Body of pancreas (tissue), 4 donors: ENCODE measurements at places on chromosomes 12 and 14. TPM values are rescaled to one million over a fixed set of nuclear protein-coding genes. Genes with fewer than 3 reads are reported as not detected.
A peak's percentile ranks its signal among the peaks of the same experiment; 100 is the strongest.

DNA sequence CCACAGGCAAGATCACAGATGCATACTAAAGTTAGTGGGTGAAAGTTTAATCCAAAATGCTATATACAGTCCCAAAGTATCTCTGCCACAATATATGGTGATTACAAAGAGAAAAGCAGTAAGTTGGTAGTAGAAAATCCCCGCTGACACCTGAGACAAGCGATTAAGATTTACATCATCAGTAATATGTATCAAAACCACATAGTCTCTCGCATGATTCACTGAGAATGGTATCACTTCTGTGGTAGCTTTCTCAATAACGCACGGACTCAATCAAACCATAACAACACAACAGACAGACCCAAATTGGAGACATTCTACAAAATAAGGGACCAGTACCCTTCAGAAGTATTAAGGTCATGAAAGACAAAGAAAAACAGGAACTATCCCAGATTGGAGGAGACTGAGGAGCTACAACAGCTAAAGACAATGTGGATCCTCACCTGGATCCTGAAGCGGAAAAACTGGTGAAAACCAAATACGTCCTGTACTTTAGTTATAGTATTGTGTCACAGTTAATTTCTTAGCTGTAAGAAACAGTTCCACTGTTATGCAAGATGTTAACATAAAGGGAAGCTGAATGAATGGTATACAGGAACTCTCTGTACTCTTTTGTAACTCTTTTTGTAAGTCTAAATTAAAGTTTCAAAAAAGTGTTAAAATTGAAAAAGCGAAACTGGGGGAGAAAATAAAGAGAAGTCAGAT is 51.0 kb downstream of the SPTLC2 start:
- DNase-seq: no peak

DNA sequence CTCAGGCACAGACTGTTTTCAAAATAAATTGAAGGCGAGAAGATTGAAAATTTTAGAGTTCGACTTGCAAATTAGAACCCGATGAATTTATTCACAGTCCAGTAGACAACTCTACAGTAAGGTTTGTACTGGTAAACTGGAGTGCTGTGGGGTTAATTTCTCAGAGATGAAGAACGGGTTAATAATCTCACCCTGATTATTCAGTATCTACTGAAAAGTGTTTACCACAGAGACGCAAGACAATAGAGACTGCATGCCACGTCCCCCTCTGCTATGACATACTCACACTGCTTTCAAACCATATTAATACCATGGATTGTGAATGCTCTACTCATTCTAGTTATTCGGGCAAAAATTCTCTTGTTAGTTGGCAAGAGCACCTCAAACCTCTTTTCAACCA is 36.1 kb downstream of the CFL2 start:
- DNase-seq: no peak

Gene COX8C
- not detected for total RNA-seq

- no peak for DNase-seq
These were observed 41.0 kb upstream of the PLEKHG3 start for GRCh38 chr14:64663174-64663573.

- DNase-seq: no peak
These were observed 5.7 kb downstream of the BEGAIN start for GRCh38 chr14:100581228-100582145.

Gene ANKRD33
- not detected for total RNA-seq

GRCh38 chr12:131599190-131600159 is 111.4 kb upstream of the SFSWAP start:
- no peak for DNase-seq

DNA sequence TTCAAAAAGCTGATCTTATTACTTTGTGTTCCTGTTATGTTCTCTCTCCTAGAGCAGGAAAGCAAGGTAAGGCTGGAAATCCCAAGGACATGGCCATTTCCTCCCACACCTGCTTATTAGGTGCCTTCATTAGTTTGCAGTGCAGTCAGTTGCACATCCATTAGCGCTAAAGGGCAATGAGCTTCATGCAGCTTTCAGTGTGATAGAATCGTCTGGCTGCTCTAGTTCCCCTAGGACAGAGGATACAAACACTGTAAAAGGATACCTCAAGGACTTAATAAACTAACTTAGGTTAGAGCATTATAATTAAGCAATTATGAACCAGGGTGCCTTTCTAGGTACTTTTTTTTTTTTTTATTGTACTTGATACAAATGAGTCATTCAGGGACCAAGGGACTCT is 21.1 kb downstream of the TMEM117 start:
- no peak for DNase-seq

GRCh38 chr12:5036031-5036430 is 7.6 kb upstream of the KCNA5 start:
- DNase-seq: no peak

Gene AVPR1A
- 1.8 TPM for total RNA-seq

Gene GPRC5D
- total RNA-seq: not detected

GRCh38 chr14:95211721-95212504 is 54.6 kb upstream of the DICER1 start:
- peak; percentile 67 for DNase-seq

- DNase-seq: no peak
These were observed 98.9 kb downstream of the ACSS3 start for GRCh38 chr12:81176796-81177195.

DNA sequence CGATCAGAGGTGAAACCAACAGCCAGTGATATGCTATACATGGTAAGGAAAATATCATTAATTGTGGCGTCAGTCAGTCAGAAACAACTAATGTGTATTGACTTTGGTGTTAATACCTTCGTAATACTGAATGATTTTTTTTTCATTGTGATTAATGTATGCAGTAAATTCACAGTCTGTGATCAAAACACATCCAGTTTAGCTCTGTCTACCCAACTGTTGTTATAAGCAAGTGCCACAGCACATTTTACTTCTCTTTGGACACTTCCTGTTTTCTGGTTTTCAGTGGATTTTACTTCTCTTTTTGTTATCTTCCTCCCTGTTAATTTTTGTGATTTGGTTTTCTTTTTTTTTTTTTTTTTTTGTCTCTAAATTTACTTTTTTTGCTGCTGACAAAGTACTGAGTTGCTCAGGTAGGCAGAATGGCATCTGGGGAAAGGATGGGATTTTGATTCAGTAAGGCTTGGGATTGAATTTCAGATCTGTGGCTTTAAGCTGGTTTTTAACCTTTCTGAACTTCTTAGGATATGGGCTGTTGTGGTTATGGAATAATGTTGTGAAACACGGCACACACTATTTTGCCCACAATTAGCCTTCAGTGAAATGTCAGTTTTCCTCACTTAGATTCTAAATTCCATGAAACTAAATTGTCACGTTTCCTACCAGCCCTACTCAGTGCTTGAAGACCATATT is 604 bp downstream of the GLIPR1 start:
- DNase-seq: no peak

DNA sequence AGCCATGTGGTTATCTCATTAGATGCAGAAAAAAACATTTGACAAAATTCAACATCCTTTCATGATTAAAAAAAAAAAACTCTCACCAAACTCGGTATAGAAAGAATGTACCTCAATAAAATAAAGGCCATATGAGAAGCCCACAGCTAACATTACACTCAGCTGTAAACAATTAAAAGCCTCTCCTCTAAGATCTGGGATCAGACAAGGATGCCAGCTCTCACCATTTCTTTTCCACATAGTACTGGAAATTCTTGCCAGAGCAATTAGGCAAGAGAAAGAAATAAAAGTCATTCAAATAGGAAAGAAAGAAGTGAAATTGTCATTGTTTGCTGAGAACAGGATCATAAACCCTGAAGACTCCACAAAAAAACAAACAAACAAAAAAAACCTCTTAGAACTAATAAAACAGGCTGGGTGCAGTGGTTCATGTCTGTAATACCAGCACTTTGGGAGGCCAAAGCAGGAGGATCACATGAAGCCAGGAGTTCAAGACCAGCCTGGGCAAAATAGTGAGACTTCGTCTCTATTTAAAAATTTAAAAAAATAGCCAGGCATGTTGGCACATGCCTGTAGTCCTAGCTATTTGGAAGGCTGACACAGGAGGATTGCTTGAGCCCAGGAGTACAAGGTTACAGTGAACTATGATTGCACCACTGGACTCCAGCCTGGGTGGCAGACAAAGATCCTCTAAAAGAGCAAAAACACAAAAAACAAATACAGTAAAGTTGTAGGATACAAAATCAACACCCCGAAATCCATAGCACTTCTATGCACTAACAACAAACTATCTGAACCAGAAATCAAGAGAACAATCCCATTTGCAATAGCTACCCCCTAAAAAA is 114.4 kb downstream of the FOXA1 start:
- DNase-seq: no peak

DNA sequence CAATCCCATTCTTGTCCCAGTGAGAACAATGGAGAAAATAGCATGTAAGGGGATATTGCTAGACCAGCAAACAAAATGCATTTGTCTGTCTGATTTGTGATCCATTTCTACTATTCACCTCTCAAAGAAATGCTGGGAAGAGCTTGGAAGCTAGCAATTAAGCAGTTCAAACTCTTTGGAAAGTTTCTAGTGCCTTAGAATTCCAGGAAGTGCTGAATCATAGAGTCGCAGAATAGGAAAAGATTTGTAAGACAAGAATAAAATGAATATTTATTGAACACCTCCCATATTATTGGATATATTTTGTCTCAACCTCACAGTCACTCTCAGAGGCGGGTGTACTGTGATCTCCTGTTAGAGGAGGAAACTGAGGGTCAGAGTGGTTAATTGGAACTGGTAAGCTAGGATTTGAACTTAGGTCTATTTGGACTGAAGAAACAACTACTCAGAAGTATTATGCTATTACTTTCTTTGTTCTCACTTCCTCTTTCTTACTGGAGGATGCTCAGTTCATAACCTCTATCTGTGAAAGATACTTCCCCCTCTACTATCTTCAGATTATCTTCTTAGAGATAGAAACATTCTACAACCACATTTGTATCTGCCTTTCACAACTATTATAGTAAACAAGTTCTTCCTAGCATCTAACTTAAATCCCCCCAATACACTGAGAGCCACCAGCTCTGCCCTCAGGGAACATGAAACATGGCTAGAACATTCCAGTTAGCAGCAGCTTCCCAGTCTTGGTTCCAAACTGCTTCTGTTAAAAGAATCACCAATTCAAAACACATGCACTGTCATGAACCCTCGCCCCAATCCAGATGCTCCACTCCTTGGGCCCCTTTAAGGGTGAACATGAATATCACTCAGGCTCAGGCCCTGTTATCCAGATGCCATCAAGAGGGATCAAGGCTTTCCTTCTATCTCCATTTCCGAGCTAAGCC is 64.2 kb downstream of the DRAM1 start:
- DNase-seq: no peak

DNA sequence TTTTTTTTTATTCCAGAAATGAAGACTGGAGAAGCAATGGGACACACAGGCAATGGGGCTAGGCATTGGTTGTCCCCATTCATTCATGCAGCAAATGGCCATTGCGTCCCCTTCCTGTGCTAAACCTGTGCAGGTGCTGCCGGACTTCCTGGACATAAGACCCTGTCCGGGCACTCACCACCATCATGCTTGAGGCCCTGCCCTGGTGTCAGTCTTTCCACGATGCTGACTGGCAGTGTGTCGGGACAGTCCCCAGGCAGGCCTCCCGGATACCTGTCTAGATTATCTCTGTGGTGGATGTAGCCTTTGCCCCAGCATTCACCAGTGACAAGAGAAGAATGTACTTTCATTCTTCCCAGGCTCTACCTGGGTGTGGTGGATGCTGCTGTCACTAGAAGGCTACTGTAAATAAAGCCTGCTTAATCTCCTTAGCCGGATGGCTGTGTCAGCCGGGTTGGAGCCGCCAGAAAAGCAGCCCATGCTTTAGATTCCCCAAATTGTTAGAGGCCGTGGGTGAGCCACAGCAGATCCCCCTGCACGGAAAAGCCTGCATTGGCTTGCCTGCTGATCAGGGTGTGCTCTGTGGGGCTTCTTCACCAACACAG is 94.5 kb upstream of the PARP11 start:
- no peak for DNase-seq

Gene SIVA1
- total RNA-seq: 130 TPM

Gene RASSF8
- 15.8 TPM for total RNA-seq

DNA sequence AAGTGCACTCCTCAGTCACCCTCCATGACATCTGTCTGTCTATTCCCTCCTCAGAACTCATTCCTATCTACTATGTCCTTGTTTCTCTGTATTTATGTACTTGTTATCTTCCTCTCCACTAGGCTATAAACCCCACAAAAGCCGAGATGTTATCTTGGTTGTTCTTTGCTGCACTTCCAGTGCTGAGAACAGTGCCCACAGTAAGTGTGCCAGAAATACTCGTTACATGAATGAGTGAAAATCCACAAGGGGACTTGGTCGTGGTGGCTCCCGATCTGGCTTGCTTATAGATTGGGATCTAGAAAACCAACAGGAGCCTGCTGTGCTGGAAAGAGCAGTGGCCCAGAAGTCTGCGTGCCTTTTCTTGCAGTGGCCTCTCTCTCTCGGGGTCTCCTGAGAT is 111.9 kb upstream of the PRMT8 start:
- DNase-seq: no peak

- peak; percentile 62 for DNase-seq
These were observed at the start of gene PPP1R36 for GRCh38 chr14:64549791-64550620. TSS of gene PPP1R36 (plus strand) at chr14:64549961. CDS start at chr14:64549998, 37 bp downstream.

DNA sequence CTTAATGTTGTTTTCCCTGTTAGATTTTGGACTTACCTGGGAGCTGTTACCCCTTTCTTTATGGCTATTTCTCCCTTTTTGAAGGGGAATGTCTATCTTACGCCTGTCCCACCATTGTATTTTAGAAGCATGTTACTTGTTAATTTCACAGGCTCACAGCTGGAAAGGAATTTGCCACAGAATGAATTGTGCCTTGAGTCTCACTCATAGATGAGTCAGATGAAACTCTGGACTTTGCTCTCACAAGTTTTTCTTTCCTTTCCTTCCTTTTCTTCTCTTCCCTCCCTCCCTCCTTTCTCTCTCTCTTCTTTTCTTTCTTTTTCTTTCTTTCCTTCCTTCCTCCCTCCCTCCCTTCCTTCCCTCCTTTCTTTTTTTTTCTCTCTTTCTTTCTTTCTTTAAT is 9.3 kb upstream of the ATF7IP start:
- no peak for DNase-seq

DNA sequence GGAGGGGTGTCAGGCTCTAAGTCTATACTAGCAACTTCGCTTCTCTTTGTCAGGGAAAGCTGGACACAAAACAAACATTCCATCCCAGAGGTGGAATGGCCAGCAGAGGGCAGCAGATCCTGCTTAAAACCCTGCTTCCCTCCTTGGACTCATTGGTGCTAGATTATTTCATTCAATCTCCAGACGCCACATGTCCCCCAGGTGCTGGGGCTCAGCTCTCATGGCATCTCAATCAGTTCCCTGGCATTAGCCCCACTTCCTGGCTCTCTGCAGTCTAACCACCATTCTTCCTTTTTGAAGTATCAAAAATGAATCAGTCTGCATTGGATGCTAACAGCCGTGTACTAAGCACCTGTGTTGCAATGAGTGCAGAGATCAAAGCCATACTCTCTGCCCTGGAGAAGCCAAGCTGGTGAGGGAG is 8.1 kb upstream of the PPP1R1A start:
- DNase-seq: peak; percentile 83

DNA sequence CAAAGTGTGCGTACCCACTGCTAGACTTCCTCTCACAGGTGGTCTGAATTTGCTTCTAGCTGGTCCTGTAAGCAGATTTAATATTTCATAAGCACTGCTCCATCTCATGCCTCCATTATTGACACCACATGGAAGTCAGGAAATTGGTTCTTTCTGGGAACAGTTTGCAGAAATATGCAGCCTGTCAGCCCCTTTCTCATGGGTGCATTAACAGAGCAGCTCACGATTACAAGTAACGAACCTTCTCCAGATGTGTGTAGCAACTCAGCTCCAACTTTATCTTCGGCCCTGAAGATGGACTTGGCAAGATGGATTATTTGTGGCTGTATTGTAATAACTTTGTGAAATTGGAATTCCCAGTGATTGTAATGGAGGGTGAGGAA is 214.5 kb upstream of the DDHD1 start:
- DNase-seq: no peak

Gene B4GALNT3
- 4.0 TPM for total RNA-seq
